WTC11 (cell line): ENCODE measurements at places on chromosomes 11 and 22.

GRCh38 chr11:134223121-134223520 is 646 bp downstream of the NCAPD3 start:
- no peak for DNase-seq

DNA sequence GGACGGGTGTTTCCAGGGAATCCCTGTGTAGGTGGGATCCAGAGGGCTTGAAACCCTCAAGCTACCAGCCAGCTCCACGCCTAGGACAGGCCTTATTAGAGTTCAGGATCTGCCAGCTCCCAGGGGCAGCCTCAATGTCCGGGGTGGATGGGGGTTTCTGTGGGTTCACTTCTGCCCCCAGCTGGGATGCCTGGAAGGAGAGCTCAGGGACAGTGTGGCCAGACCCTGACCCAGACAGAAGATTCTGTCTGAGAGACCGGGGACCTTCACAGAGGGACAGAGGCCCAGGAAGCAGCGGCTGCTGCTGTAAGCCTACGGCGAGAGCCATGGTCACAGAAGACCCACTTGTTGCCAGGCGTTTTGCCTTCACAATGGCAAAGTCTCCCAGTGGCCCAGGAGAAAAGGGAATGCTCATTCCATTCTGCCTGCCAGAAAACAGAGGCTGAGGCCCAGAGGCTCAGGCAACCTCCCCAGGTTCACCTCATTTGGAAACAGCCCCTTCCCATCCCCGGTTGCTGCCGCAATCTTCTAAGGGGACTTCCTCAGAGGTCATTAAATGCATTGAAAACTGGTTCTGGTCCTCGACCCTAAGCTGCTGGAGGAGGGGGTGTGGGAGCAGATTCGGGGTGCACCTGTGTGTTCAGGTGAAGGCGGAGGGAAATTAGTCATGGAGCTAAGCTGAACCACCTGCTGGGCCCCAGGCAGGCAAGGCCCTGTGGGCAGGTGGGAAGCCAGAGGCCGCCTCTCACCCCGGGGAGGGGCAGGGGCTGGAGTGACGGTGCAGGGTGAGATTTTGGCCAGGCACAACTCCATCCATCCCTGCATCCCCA is 4.9 kb upstream of the KRTAP5-6 start:
- no peak for DNase-seq

DNA sequence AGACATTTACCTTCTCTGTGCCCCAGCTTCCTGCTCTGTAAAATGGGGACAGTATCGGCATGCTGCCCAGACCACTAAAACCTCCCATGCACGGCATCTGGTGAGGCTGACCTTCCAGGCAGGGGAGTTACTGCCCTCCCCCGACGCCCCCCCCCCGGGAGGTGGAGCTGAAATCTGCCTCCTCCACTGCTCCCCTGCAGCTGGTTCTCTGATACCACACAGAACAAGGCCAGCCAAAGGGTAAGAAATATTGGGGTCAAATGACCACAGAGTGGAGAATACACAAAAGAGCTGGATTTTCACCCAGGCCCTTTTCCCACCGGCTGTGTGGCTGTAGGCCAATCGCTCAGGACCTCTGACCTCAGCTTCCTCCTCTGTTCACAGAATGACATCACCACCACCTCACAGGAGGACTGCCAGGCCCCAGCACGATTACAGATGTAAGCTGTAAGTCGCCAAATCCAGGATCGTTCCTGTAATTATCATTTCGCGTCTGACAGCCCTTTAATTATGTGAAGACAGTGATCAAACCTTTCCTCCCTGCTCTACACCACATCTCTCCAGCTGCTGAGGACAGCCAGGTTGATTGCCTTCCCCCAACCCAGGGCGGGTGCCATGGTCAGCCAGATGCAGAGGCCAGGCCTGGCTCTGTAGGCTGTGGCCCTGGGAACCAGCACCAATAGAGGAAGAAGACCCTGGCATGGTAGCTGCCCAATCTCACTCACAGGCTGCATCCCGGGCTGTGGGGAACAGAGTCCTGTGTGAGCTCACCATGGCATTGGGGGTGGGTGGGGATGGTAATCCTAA is 35.7 kb upstream of the KLHL35 start:
- no peak for DNase-seq

DNA sequence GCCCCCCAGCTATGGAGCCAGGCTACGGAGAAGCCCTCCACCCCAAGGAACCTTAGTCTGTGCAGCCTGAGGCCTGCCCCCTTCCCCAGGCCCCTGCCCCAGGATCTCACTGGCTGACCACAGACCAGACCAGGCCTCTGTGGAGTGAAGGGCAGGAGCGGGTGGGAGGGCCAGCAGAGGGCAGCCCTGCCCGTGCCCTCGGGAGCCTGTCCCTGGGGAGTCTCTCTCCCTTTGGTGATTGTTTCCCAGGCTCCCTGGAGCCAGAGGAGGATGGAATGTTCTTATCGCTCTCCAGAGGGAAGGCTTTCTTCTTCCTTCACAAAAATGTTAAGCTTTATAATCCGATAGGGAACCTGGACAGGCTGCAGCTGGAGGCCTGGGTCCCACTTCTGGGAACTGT is 455.3 kb downstream of the SOX6 start:
- DNase-seq = no peak

- DNase-seq = no peak
Measured at GRCh38 chr11:122910775-122911174, 28.2 kb downstream of the JHY start.

- no peak for DNase-seq
Measured at GRCh38 chr22:40685406-40685805, 6.1 kb downstream of the MCHR1 start.

DNA sequence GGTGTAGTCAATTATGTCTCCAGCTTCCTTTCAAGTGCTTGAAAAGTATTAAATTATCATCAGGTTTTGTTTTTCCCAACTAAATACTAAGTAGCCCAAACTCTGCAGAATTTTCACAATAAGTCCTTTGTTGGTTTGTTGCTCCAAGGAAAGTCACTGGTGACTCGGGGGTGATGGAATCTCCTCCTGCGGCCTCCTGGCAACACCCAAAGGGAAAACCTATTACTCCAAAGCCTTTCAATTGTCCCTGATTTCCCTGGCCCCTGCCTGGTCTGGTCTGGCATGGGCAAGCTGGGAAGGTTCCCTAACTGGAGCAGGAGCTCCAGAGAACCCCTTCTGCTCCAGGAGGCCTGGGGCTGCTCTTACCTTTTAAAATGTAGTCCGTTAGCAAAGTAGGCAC is 47.9 kb downstream of the FEZ1 start:
- no peak for DNase-seq

GRCh38 chr11:83678831-83679584 is 392.8 kb upstream of the CCDC90B start:
- no peak for DNase-seq

DNA sequence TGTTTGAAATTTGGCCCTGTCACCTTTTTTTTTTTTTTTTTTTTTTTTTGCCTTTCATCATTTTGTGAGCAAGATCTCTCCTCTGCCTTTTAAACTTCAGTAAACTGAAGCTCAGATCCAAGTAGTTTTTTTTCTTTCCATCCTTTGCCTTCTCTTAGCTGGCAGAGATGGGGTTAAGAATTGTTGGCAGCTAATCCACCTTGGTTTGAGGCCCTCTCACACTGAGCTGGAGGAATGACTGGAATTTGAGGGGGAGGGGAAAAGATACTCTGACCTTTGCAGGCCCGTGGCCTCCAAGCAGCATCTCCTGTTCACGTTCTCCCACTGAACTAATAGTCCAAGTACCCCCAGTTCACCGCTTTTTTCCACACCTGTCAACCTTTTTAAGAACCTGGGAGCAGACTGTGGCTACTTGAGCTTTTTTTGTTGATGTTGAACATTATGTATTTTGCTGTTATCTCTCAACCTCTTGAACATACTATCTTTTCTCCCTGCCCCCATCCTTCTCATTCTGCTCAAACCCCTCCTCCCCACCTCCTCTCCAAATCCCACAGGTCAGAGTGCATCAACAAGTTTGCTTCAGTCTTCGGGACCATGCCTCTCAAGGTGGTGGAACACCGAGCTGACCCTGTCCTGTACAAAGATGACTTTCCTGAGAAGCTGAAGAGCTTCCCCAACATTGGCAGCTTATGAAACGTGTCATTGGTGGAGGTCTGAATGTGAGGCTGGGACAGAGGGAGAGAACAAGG is 66.2 kb downstream of the ALX4 start:
- peak; percentile 55 for DNase-seq

- DNase-seq = no peak
Measured at GRCh38 chr22:28670756-28671155, 8.9 kb downstream of the TTC28 start.

GRCh38 chr22:37741312-37741795 is 44.5 kb downstream of the TRIOBP start:
- no peak for DNase-seq

- DNase-seq = peak; percentile 68
Measured at GRCh38 chr11:113806406-113806805, 26.8 kb downstream of the CLDN25 start.
